ENCODE measurements at places on chromosomes 16 and 17.

DNA sequence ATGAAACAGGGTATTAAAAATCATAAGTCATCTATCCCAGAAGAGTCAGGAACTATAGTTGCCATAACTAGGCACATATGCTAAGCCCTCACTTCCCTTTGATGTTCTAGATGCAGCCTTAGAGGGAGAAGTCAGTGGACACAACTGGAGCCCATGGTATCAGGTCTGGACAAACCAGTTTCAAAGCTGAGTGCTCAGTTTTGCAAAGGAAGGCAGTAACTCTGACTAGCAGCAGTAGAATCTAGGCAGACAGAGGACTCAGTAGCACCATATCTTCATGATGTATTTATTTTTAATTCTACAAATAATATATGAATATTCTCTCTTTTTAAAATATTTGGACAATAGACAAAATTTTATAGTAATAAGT is 11.7 kb upstream of the FAM20A start:
- DNase-seq: no peak

GRCh38 chr16:56319376-56319775 is 106.0 kb downstream of the AMFR start:
- no peak for DNase-seq

- DNase-seq: no peak
Observed at GRCh38 chr16:56709443-56710040, 20.4 kb upstream of the NUP93 start.

- no peak for DNase-seq
Observed at GRCh38 chr16:75343941-75344340, 89.4 kb downstream of the CFDP1 start.

GRCh38 chr16:28311913-28312312 is 19.6 kb downstream of the SBK1 start:
- DNase-seq: no peak
